ENCODE measurements at places on chromosomes 6 and 20.

DNA sequence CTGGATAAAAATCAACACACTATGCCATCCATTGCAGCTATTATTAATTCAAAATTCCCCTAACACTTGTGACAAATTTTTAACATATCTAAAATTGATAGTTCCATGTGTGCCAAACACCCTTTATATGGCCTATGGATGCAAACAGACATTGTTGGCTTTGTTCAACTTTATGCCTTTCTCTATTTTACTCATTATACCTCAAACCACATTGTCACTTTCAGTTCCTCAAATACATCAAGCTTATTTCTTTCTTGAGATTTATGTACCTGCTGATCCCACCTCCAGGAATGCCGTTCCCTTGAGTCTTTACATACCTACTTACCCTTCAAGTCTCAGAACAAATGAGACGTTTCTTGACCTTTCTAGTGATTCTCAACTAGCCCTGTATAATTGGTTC, 193.5 kb upstream of the PLN start:
- no peak for DNase-seq

- no peak for DNase-seq
Measured at GRCh38 chr6:143545976-143546547, 34.5 kb upstream of the FUCA2 start.

GRCh38 chr6:29477923-29478450, 9.8 kb downstream of the MAS1L start:
- DNase-seq, result no peak

DNA sequence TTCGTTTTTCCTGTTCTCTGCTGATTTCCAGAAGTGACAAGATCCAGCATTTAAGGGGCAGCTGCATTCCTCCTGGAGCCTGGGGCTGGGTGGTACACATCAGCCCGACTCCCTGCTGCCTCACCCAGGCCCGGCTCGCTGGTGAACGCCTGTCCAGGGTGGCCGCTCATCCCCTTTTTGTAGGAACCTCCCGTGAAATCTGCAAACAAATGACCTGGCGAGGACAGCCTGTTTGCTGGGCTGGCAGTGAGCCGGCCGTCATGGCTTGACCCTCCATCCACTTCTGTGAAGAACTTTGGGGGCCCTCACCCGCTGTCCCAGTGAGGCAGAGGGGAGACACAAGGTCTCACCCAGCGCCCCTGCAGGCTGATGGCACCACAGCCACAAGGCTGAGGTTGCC, 39.0 kb downstream of the PYGB start:
- DNase-seq, result no peak

DNA sequence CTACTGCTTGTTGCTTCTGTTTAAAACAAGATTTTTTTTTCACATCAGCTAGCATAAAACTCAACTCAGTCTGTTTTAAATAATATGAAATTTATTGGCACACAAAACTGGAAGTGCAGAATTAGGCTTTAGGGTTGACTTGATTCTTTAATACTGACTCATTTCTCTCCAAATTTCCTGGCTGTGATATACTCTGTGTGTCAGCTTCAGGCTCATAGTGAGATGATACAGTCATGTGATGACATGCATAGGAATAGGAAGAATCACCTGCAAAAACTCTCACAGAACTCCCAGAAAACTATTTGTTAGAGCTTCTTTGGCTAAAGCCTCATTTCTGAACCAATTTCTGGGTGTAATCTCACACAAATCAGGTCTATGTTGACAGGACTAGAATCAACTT, 1068.0 kb upstream of the EPHA7 start:
- no peak for DNase-seq

DNA sequence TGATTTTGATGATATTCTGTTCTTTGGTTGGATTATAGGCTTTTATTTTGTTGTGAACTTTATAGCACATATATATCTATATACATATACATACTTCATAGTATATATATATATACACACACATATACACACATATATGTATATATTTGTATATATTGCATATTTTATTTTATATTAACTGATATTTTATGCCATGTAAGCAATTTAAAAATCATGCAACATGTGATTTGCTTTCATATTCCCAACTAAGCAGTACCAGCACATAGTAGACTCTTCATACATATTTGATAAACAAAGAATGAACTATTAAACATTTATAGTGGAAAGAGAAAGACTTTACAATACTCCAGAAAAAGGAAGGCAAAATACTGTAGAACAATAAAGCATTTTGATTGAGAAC, 679.2 kb downstream of the TENT5A start:
- no peak for DNase-seq

DNA sequence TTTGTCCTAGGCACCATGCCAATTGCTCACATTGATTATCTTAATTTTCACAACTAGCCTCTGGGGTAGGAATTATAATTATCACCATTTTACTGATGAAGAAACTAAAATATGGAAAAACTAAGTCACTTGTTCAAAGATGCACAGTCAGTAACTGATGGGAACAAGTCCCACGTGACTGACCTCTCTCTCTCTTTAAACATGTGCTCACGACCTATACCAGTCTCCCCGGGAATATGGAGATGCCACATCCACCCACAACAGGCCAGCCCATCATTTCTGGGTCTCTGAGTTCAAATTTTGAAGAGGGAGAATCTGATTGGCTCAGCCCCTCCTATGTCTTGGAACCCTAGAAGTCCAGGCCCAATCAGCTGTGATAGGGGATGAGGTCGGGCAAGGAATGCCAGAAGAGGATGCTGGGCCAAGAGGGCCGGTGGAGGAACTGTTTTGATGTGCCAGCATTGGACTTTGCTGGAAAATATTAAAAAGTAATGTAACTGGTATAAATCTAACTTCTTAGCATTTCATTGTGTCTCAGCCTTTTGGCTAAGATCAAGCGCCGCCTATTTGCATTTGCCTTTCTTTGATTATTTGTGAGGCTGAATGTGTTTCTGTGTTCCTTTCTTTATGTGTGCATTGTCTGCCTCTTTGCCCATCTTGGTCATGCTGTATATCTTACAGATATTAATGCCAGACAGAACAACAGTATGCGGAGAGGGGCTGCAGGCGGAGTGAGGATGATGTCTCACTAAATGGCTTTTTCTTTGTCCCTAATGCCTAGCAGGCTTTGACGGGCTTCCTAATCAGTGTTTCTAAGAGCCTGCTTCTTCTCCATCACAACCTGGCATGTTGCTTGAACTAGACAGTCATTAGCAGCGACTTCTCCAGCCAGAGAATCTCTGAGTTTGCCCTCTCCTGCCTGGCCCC, 126.6 kb downstream of the VEGFA start:
- DNase-seq, result no peak

GRCh38 chr6:169959136-169960002, 207.9 kb downstream of the ERMARD start:
- no peak for DNase-seq

DNA sequence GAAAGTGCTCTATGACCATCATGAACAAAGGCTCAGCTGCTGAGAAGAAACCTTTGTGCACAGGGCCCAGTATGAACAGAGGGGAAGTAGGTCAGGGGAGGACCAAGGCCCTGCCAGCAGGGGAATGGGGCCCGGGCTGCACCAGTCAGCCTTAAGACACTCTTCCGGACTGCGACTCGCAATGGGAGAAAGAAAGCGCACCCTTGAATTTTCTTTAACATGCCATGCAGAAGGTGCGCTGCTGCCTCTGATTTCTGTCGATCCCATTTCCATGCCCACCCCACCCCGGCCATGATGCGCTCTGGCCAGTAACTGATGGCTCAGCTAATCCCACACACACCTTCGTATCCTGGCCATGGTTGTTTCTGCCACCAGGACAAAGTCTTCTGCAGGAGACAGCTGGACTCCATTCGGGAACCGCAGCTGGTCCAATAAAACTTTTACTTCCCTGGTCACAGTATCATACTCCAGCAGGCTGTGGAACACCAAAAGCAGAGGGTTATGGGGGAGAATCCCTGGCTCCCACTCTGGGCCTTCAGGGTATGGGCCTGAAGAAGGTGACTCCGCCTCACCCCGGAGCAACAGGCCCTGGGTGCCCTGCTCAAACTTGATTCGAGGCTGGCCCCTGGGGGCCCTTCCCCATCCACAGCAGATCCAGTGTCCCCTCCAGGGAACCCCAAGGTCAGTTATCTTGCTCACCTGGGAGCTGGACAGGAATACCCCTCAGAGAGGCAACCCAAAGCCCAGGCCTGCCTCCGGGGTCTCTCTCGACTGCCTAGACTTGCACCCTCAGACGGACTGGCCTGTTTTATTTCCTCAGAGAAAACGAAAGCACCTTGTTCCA, 20.3 kb downstream of the CST7 start:
- DNase-seq, result no peak

All from GM04503 (cell line).